Stomach (tissue), 19 donors: ENCODE measurements at places on chromosomes 3 and 15.

DNA sequence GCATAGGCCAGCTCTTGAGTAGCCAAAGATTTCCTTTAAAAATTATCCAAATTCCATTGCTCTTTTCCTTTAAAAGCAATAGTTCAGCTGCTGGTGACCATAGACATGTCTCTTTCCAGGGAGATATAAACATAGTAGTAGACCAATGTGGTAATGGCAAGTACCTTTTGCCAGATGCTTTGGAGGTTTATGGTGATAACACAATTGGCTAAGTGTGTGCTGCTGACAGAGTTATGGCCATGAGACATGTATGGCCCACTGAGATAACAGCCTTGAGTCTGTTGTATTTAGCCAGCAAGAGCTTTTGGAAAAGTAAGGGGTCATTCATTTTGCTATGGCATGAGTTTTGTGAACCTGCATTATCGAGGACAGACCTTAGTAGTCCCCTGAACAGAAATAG lies 1146.8 kb downstream of the TUSC7 start:
- no peak for DNase-seq

GRCh38 chr3:183807209-183807728 lies 18.1 kb downstream of the MAP6D1 start:
- DNase-seq, result no peak

DNA sequence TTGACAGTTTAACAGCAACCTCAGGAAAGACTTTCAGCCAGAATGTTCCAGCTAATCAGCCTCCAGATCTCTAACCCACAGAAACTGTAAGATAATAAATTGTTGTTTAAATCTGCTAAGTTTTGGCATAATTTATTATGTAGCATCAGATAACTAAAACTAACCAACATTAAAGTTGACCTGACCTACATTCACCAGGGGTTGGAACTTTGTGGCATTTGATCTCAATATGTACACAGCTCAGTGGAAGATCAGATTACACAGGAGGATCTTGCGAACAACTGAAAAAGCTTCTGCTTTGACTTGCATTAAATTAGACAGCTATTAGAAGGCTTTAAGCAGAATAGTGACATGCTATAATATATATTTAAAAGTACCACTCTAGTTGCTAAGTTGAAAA lies 91.4 kb upstream of the POU1F1 start:
- DNase-seq, result no peak

GRCh38 chr3:112560307-112560706 lies 1.5 kb downstream of the ATG3 start:
- peak; percentile 7 for DNase-seq

- no peak for DNase-seq
Measured at GRCh38 chr3:167736264-167736787, 805 bp downstream of the SERPINI1 start.

DNA sequence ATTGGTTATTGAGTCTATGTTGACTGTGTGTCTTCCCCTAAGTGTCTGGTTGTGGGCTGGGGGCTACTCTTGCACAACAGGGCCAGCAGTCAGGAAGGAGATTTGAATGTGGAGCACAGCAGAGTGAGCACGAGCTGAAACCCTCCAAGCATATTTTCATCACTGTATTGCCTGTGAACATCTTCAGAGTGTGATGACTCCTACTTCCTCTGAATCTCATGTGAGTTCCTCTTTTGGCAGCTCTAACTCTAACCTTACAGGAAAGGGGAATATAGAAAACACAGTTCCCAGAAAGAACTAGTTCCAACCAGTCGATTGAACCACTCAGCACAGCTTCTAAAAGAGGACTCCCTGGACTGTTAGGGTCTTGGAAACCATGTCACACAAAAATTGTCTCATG lies 211.6 kb downstream of the RAP2B start:
- peak; percentile 17 for DNase-seq

GRCh38 chr3:5116538-5116937 lies 5.6 kb upstream of the ARL8B start:
- DNase-seq, result no peak

DNA sequence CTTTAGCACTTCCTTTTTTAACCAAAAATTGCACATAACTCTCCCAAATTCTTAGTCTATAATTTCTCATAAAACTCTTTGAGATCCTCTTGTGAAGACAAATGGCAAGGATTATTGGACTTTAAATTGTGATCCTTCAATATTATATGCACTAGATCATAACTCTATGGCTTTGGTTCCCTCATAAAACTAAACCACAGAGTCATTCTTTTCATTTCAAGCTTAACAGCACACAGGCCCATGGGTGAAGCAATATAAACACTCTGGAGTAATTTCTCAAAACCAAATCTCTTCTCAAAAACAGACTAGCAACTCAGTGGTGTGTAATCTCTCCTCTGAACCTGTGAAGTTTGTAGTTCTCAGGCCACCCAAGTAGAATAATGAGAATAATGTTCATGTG lies 171.0 kb upstream of the NECTIN3 start:
- DNase-seq, result no peak

- DNase-seq, result no peak
Measured at GRCh38 chr3:39803956-39804355, 5.5 kb upstream of the MYRIP start.

DNA sequence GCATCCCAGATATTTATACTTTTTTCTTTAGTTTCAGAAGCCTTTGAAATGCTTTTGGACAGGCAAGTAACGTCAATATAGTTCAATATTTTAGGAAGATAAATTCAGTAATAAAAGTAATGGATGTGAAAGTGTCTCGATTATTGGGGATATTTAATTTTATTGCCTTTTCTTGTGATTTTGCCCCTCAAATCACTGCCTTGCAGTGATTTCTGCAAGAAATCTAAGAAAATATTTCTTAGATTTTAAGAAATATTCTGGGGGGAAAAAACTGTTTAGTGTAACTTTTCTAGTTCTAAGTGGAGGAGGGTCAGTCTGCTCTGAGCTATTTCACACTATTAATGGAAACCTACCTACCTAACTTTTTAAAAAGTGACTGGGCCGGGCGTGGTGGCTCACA lies 33.6 kb downstream of the MGA start:
- DNase-seq, result no peak

- peak; percentile 20 for DNase-seq
Measured at GRCh38 chr15:57994221-57995049, 71.1 kb downstream of the ALDH1A2 start.

- no peak for DNase-seq
Measured at GRCh38 chr15:92000709-92001108, 147.2 kb downstream of the SLCO3A1 start.

DNA sequence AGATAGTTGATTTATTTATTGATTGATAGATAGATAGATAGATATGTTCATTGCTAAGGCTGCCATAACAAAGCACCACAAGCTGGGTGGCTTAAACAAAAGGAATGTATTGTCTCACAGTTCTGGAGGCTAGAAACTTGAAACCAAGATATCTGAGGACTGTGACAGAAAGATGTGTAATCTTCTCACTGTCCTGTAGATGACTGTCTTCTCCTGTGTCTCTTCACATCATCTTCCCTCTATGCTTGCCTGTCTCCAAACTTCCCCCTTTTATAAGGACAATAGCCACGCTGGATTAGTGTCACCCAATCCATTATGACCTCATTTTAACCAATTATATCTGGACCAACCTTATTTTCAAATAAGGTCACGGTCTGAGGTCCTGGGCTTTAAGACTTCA lies 40.9 kb downstream of the GNB4 start:
- no peak for DNase-seq

DNA sequence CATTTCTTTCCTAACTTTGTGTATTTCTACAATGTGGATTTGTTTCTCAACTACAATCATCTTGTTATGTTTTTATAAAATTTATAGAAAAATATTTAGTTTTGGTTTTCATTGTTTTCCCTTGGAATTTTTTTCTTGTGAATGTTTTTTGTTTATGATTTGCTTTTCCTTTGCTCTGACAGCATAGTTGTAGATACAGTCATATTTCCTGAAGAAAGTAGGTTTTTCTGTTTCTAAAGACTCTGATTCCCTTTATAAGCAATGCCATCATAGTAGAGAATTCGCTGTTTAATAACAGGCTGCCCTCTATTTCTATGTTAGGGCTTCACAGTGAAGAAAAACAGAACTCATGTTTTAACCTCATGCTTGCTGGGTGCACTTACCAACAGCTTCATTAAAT lies 482.3 kb downstream of the ZBBX start:
- DNase-seq, result no peak

DNA sequence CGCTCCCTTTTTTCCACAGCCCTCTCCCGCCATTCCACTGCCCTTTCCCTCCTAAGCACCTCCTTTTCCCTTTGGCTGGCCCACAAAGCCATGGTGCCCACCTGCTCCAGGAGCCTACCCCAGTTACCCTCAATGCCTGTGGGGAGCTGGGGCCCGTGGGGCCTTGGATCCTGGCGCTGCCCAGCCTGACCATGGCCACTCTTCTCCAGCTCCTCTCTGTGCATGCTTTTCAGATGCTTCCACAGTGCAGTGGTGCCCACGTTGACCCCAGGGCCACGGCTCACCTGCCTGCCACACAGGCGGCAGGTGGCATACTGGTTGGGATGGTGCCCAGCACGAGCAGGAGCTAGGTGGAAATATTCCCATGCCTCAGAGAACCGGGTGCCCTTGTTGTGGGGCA lies 1.5 kb downstream of the ZBED2 start:
- DNase-seq, result no peak

- DNase-seq, result no peak
Measured at GRCh38 chr15:32641517-32642059, at the start of gene SCG5. SCG5 (plus strand) TSS chr15:32641710; CDS start chr15:32643593, 1,883 bp downstream.

GRCh38 chr3:149600634-149601033 lies 57.2 kb downstream of the WWTR1 start:
- peak; percentile 22 for DNase-seq

DNA sequence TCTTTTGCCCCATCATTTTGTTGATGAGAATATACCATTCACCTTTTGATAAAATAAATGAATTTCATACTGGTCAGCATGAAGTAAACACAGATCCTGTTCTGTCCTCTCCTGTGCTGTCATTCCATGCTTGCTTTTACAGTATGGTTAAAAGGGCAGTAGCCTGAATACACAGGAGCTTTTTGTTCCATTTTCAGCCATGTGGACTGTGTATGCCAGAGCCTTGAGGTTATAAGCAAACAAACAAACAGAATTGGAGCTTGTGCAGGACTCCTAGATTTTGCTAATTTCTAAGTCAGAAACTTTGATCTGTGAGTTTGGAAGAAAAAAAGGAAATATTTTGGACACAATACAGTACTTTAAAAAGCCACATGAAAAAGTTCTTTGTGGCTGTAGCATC lies 91.9 kb downstream of the LRRC28 start:
- DNase-seq, result no peak

DNA sequence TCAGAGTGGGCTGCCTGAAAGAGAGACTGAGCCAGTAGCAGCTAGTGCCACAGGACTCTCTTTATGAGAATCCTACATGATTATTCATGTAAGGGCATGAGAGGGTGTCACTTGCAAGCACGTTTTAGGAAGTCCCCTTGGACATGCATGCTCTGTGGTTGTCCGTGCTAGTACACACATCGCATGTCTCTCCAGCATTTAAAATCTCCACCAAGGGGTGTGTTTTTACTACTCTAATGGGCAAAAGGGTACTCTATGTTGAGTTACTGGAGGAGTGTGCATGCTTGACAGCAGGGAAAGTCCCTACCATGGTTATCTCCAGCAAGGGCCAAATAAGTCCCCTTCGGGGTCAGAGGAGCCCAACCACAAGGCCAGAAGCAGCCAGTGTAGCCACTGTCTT lies 70.7 kb downstream of the DCLK3 start:
- DNase-seq, result no peak

DNA sequence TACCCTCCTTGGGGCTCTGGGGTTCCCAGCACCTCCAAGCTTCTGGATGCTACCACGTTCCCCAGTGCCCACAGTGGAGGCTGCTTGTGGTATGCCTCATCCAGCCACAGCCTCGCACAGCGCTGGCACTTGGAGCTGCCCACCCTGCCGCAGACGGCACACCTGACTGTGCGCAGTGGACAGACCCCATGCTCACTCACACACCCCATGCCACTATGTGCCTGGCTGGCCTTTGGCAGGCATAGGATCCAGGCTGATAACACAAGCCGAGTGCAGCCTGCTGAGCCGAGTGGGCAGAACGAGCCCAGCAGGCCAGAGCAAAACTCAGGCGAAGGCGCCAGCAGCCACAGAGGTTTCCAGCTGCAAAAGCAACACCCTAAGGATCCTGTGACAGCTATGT lies 311.5 kb downstream of the ULK4 start:
- DNase-seq, result no peak

- no peak for DNase-seq
Measured at GRCh38 chr3:15113471-15113870, 14.5 kb upstream of the RBSN start.

DNA sequence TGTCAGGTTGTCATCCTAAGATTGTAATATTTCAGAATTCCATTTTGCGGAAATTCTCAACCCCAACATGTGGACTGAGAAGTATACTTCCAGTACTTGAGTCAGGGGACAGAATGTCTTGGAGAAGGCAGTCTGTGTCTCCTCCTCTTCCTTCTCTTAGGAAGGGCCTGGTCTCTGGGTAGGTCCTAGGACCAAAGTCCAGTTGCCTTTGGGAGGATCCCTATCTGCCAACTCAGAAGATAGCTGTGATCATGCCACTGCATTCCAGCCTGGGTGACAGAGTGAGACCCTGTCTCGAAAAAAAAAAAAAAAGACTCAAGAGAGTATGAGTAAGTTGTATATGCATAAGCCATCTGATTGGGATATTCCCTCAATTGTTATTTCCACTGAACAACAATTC lies 23.9 kb upstream of the FAM3D start:
- no peak for DNase-seq

DNA sequence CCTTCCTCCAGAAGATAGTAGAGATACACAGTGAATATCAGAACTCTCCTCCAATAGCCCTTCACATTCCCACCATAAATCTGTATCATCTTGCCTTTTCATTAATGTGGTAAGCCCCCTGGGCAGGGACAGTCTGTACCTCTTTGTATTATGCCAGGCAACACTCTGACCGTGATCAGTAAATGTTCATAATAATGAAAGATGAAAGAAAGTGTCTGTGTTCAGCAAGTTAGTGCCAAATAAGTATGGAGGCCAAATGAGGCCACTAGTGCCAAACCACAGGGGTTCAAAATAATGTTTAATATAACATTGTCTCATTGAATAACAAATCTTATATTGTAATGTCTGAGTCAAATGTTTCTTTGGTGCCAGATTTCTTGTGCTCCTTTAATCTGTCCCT lies 104.3 kb downstream of the CMSS1 start:
- DNase-seq, result no peak

- no peak for DNase-seq
Measured at GRCh38 chr15:99113547-99114271, 8.8 kb downstream of the SYNM start.
